ENCODE measurements at places on chromosomes 4 and X.

DNA sequence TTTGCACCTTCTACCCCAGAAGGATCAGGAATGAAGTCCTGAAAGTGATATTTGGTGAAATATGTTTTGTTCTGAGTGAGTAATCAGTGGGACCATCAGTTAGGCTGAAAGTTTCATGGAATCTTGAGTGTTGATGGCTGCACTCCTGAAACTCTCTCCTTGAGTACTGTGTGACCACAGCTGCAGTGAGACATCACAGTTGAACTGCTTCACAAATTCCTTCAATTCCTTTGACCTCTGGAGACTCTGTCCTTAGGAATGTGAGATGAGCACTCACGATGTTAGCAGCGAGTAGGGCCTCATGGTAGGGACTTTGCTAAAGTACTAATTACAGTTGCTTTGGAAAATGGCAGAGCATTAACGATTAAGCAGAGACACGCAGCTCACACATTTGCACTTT is 142.9 kb upstream of the SLC4A4 start:
- no peaks in the 10 kb centered on the region for H3K36me3 ChIP-seq
- H3K27ac ChIP-seq = no peak overlapping the region

DNA sequence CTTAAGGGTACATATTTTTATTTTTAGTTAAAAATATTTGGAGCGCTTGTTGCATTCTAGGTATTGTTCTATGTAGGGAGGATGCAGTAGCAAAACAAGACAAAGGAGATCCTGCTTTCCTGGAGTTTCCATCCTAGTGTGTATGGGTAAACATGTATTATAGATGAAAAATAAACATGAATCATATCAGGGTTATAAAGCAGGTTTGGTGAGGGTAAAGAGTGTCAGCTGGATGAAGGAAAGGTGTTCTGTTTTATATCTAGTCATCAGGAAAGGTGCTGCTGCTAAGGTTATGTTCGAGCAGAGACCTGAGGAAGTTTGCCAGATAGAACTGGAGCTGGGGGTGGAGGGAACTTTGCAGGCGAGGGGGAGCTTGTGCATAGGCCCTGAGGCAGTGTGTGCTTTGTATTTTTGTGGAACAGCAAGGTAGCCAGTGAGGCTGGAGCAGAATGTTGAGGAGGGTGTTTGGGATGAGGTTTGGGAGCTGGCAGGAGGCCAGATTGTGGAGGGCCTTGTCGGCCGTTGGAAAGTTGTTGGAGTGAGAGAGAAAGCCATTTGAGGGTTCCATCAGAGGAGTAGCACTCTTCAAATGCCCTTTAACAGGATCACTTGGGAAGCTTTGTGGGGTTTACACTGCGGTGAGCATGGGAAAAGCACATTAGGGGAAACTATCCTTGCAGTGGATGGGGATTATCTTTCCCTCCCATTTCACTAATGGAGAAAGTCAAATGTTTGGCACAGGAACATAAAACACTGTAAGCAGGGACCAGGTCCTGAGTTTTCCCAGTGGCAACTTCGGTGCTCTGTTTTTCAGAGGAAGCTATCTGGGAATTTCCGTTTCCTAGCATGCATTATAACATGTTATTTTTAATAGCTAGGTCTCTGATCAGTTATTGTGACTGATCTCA is 35.9 kb downstream of the AFF1 start:
- peaks cover 41% of the 10 kb centered on the region for H3K4me1 ChIP-seq
- H3K36me3 ChIP-seq = no peaks in the 10 kb centered on the region
- no peaks in the 10 kb centered on the region for H3K27me3 ChIP-seq
- no peak for DNase-seq
- no peak overlapping the region for H3K4me3 ChIP-seq

- no peaks in the 10 kb centered on the region for H3K36me3 ChIP-seq
- H3K4me1 ChIP-seq = peaks cover 41% of the 10 kb centered on the region
- no peaks in the 10 kb centered on the region for H3K27me3 ChIP-seq
- peak overlapping the region; percentile 94 for H3K27ac ChIP-seq
- no peak for DNase-seq
- H3K4me3 ChIP-seq = peak overlapping the region; percentile 87
Observed at GRCh38 chrX:150574559-150575418, 6.4 kb downstream of the MTM1 start.

GRCh38 chr4:17577665-17578481 is 875 bp downstream of the LAP3 start:
- H3K27me3 ChIP-seq = no peaks in the 10 kb centered on the region
- peak; percentile 23 for DNase-seq
- H3K4me1 ChIP-seq = peaks cover 21% of the 10 kb centered on the region
- H3K27ac ChIP-seq = peak overlapping the region; percentile 95
- H3K36me3 ChIP-seq = no peaks in the 10 kb centered on the region

Data from T-helper 17 cell (primary cell).